ENCODE measurements at places on chromosomes 12 and 14.

GRCh38 chr12:88501972-88502938 is 78.0 kb downstream of the KITLG start:
- no peak for DNase-seq

GRCh38 chr14:105528586-105529318 is 2.4 kb downstream of the TMEM121 start:
- no peak for DNase-seq

DNA sequence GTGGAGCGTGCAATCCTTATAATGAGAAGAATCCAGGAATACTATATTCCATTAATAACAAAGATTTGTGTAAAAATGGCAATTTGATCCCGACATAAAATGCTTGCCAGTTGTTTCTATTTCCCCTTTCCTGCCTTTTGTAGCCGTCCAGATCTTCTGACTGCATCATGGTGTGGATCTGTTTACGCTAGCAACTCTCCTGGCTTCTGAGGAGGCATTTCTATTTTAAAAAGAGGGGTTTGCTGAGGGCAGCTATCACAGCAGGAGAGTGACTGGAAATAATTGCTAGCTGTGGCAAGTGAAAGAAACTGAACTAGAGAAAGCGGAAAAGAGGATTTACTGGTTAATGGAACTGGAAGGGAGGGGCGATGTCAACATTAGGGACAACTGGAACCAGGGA is 145.6 kb downstream of the ATP23 start:
- no peak for DNase-seq

GRCh38 chr12:79932357-79932756 is 2.5 kb downstream of the PPP1R12A start:
- DNase-seq: no peak

GRCh38 chr14:100654025-100654813 is 67.0 kb upstream of the BEGAIN start:
- DNase-seq: no peak

DNA sequence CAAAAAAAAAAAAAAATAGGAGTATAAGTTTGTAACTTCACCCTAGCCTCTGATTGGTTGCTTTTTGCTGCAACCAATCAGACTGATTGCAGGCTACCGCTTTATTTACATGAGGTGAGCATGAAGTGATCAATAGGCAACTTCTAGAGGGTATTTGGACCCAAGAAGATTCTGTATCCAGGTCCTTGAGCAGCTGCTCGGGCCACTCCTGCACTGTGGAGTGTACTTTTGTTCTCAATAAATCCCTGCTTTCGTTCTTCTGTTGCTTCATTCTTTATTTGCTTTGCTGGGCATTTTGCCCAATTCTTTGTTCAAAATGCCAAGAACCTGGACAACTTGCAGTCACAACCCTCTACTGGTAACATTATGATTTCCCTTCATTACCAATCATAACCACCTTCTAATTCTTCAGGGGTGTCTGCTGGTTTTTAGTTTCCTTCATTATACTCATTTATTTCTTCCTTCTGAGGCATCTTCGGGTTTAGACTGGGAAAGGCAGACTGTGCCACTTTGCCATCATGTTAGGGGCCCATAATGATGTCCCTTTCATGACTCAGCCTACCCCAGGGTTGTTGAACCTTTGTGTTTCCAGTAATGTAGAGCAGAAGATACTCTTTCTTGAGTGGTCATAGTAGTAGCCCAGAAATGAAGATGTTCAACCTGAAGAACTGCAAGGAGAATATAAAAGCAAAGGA is 43.4 kb upstream of the LIMA1 start:
- DNase-seq: no peak

DNA sequence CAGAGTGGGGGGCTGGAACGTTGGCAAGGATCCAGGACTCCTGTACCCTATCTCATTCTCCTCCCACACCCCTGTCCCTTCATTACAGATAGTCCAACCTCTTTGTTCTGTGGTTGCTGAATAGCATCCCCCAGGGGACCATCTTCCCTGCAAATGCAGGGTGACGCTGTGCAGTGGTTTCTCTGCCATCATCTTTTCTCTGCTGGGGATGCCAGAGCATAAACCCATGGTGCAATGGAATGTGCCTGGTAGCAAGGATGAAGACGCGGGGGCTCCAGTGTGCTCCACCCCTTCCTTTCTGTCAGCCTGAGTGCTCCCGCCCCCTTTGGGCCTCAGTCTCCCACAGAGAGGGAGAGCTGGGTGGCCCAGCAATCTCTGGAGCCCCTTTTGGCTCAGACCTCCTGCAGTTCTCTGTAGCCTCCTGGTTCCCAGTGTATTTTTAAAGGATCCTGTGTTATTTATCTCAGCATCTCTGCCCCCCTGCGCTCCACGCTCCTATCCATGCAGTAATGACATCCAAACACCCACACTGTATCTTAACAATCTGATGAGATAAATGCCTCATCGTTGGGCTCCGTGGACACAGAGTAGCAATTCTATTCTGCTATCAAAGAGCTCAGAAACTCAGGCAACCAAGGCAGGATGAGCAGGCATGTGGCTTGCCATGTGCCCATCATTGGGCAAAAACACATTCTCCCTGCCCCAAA is 212.8 kb downstream of the CACNA1C start:
- DNase-seq: peak; percentile 24

- DNase-seq: no peak
These were observed 1.4 kb downstream of the DACT1 start for GRCh38 chr14:58639198-58639565.

GRCh38 chr12:76714415-76714814 is 49.5 kb upstream of the ZDHHC17 start:
- DNase-seq: no peak

- DNase-seq: no peak
These were observed 200.2 kb upstream of the NUDT4 start for GRCh38 chr12:93177208-93178153.

GRCh38 chr12:87116780-87117179 is 860.6 kb upstream of the MGAT4C start:
- no peak for DNase-seq

GRCh38 chr12:38138225-38139221 is 178.1 kb upstream of the ALG10B start:
- peak; percentile 73 for DNase-seq

DNA sequence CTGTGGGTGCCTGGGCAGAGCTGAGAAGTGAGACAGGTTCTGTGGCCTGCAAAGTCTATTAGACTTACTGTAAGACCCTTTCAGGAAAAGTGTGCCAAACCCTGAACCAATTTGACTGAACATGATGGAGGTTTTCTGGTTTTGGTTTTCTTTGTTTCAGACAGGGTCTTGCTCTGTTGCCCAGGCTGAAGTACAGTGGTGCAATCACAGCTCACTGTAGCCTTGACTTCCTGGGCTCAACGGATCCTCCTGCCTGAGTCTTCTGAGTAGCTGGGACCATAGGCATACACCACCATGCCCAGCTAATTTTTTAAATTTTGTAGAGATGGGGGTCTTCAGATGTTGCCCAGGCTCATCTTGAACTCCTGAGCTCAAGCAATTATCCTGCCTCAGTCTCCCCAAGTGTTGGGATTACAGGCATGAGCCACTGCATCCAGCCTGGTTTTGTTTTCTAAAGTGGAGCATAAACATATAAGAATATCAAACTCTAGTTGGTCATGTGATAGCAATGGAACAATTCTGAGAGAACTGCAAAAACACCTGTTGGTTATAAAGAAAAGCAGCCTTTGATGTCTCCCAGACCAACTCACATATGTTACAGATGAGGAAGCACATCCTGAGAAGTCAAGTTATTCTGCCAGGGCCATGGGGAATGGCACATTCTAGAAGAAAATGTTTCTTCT is 166.9 kb downstream of the FOXN3 start:
- no peak for DNase-seq

DNA sequence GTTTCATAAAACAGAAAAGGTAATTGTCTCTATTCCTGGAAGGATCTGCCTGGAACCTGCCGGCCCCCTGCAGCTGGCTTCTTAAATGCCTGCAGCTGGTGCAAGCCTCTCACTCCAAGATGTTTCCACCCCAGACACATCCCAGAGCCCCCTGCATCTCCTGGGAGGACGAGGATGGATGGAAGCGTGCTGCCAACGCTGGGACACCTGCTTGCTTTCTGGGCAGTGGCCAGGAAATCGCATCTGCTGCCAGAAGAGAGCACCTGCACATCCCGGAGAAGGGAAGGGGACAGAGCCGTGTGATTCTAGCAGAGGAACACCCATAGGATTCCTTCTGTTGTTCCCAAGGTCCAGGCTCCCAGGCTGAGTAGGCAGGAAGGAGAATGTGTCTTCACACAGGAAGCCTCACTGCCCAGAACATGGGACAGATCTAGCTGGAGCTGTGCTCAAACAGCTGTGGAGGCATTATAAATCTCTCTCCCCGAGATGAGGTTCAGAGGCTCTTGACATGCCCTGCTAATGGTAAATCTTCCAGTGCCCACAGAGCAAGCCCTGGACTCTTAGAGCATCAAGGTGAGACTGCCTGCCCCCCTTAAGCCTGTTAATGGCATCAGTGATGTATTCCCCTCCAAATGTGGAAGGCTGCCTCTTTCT is 138.8 kb upstream of the MAP1LC3B2 start:
- DNase-seq: peak; percentile 8

- peak; percentile 93 for DNase-seq
These were observed 1.7 kb downstream of the TUBA1A start for GRCh38 chr12:49187184-49187583.

DNA sequence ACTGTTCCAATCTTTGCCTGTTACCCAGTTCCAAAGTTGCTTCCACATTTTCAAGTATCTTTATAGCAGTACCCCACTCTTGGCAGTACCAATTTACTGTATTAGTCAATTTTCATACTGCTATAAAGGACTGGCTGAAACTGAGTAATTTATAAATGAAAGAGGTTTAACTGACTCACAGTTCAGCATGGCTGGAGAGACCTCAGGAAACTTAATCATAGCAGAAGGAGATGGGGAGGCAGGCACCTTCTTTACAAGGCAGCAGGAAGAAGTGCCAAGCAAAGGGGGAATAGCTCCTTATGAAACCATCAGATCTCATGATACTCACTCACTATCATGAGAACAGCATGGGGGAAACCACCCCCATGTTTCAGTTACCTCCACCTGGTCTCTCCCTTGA is 215.0 kb downstream of the SNAPC1 start:
- no peak for DNase-seq

DNA sequence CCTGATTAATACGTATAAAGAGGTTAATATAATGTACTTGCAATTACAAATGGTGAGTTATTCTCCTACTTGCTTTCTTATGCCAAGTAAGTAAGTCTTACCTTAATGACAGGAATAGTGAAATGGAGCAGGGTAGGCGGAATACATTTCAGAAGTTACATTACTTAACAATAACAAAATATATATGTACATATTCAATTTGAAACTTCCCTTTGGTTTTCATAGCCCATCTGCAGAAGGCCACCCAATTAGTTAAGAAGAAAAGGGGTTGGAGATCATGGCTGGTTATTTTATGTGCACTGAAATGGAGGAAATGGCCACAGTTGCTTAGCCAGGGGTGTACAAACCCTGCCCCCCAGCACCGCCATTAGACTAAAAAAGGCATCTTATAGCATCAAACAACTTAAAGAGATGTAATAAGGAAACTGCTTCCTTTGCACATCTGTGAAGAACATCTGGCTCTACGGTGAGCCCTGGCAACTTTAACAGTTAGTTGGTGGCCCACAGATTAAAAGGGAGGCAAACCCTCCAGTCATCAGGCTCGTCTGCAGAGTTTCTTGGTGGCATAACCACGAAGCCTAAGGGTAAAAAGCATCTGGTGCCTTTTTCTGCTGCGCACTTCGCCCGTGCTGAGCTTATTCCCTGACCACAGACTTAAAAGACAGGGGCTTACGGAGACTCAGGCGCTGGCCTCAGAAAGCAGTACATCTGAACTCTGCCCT is 38.8 kb upstream of the DACT1 start:
- DNase-seq: no peak

DNA sequence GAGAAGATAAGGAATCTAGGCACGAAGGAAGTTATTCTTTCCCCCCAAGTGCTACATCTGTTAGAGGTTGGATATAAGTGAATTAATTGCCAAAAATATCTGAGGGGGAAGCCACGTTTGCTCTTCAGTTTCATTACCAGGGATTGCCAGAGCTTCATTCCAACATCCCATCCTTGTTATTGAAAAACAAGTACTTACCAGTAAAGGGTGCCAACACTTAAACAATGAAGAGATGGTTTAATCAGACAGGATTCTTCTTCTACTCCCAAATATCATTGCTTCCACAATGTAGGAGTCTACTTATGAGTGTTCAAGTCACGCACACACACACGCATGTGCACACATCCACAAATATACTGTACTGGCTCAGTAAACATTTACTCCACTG is 312.4 kb downstream of the RPAP3 start:
- DNase-seq: no peak

- DNase-seq: no peak
These were observed 47.2 kb upstream of the KTN1 start for GRCh38 chr14:55532645-55533344.

- DNase-seq: no peak
These were observed 76.1 kb downstream of the TBC1D30 start for GRCh38 chr12:64900540-64900939.

- DNase-seq: no peak
These were observed 32.6 kb downstream of the MOK start for GRCh38 chr14:102272392-102272791.

GRCh38 chr14:91417983-91418386 is 365 bp upstream of the CCDC88C start:
- DNase-seq: no peak

- DNase-seq: no peak
These were observed 25.5 kb upstream of the KCNJ8 start for GRCh38 chr12:21800011-21800410.

- DNase-seq: peak; percentile 6
These were observed 15.5 kb upstream of the ATP6V0A2 start for GRCh38 chr12:123696646-123697045.

- DNase-seq: no peak
These were observed 1.5 kb upstream of the DIABLO start for GRCh38 chr12:122227341-122227740.

DNA sequence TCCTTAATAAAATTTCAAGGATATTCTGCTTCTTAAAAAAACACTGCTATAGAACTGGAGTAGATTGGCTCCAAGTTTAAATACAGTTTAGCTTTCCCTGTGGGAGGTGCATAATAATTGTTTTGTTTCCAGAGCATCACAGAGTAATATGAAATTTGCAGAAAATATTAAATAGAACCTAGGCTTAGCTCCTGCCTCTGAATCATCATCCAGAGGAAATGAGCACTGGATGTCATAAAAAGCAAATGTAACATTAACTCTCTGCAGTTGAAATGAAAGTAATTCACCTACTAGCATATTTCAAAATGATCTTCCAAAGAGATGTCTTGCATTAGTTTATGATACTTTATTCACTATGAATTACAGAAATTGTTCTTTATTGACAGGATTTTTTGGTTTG is 769.8 kb downstream of the C12orf50 start:
- no peak for DNase-seq

DNA sequence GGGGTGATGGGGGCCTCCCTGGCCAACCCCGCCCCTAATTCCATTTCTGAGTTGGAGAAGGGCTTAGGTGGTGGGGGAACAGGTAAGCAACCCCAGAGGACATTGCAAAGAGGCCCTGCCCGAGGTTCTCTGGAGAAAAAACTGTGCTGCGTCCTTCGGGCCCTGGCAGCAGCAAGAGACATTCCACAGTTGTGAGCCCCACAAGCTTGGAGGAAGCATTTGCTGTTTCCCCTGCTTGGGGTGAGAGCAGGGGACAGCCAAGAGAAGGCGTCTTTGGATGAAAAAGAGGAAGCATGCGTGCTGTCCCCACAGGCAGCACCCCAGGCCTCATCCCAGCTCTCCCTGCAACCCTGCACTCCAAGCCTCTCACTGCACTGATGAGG is 1.3 kb downstream of the BDKRB2 start:
- no peak for DNase-seq

GRCh38 chr12:111556676-111557075 is 42.4 kb downstream of the ATXN2 start:
- DNase-seq: no peak

Measured in dorsolateral prefrontal cortex (tissue), 122 donors.